ENCODE measurements at places on chromosomes 12 and 14. TPM values are rescaled to one million over a fixed set of nuclear protein-coding genes. Genes with fewer than 3 reads are reported as not detected.

DNA sequence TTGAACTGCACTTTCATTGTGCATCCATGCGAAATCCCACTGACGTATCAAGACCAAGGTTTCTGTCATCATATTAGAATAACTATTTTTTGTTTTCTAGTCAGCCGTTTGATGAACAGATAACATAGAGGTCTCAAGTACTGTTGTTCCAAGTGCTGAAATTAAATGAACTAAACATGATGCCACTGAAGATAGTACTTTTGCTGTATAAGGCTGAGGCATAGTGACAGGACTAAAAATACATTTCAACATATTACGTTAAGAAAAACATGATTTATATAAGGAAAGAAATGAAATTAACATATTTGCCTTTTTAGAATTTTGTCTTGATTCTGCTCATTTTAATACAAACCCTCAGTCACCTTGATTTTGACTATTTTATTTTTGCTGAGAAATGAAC, 82.2 kb downstream of the ANO6 start:
- no peak for DNase-seq

GRCh38 chr12:56315249-56315621, 553 bp downstream of the CNPY2 start:
- DNase-seq, result no peak

CLEC1B gene
- total RNA-seq, result 10.5 TPM

TAS2R8 gene
- not detected for total RNA-seq

Data from right lobe of liver (tissue), 6 donors.